Activated naive CD4-positive, alpha-beta T cell treated with anti-CD3 and anti-CD28 coated beads for 36 hours (primary cell): ENCODE measurements at places on chromosomes 7 and 10.

DNA sequence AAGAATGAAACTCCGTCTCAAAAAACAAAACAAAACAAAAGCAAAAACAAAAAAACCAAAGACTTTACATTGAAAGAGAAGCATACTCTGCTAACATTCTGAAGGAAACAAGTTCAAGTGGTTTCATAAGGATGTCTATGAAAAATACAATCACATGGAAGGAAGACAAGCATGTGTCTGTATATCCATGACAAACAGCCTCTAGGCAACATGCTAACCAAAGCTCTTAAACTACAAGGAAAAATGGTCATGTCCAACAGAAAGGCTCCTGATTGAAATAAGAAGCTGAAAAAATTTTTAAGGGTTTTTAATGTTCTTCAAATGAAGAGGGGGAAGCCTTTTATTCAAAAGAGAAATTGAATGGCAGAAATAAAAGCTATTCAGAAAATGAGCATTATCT, 64.9 kb downstream of the UBE2H start:
- H3K36me3 ChIP-seq = no peaks in the 10 kb centered on the region
- H3K4me3 ChIP-seq = no peak overlapping the region
- no peak for DNase-seq
- peaks cover 3% of the 10 kb centered on the region for H3K4me1 ChIP-seq
- no peaks in the 10 kb centered on the region for H3K27me3 ChIP-seq

DNA sequence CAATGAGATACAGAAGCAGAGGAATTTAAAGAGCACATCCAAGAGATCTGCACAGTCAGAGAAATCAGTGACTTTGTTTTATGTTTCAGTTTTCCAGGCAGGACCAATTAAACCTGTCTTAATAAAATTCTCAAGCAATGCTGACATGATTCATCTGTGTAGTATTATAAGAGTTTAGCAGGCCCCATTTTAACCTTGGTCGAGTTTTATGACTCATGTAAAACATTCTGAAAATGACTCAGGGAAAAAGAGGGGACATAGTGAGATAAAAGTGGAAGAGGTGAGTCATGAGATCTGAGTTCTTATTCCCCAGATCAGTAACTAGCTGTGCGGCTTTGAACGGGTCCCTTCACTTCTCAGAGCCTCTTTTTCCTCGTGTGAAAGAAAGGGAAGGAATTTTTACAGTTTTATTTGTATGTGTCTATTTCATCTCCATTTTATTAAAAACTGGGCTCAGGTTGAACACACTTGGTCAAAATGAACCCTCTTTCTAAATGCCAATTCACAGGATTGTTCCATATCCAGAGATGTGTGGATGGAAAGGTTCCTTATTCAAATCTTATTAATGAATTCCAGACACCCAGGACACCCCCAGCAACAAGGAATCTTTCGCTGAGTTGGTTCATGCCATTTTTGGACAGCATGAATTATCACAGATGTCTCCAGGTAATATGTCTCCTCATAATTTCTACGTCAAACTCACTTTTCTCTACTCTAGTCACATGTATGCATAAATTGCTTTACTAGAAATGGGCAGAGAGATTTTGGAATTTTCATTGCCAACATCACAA, 143.2 kb downstream of the JAZF1 start:
- peaks cover 2% of the 10 kb centered on the region for H3K36me3 ChIP-seq
- DNase-seq = peak; percentile 50
- peaks cover 16% of the 10 kb centered on the region for H3K27me3 ChIP-seq

GRCh38 chr7:151244196-151244840, 4.2 kb downstream of the SMARCD3 start:
- DNase-seq = peak; percentile 81
- peak overlapping the region; percentile 46 for H3K4me3 ChIP-seq
- peaks cover 2% of the 10 kb centered on the region for H3K36me3 ChIP-seq
- peaks cover 26% of the 10 kb centered on the region for H3K27me3 ChIP-seq

GRCh38 chr10:35079763-35080162, 10.4 kb downstream of the CUL2 start:
- no peak overlapping the region for H3K4me3 ChIP-seq
- peaks cover 15% of the 10 kb centered on the region for H3K36me3 ChIP-seq
- H3K4me1 ChIP-seq = peaks cover 34% of the 10 kb centered on the region
- H3K27ac ChIP-seq = no peak overlapping the region

DNA sequence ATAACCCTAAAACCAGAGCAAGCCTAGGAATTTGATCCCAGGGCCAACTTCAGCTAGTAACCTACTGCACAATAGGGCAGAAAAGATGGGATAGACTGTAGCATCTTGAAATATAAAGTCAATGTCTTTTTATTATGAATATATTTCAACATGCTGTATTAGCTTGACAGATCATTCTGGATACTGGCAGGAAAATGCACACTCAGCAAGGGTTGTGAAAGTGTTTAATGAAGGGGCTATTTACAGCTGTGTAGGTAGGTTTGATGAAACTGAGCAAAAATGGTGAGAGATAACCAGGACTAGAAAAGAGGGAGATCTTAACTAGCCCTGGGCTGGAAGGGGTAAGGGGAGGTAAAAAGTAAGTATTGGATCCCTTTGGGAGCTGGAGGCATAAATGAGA, 156.2 kb downstream of the RAPGEF5 start:
- DNase-seq = no peak
- H3K36me3 ChIP-seq = no peaks in the 10 kb centered on the region
- H3K27ac ChIP-seq = no peak overlapping the region
- no peaks in the 10 kb centered on the region for H3K4me1 ChIP-seq
- H3K4me3 ChIP-seq = no peak overlapping the region

DNA sequence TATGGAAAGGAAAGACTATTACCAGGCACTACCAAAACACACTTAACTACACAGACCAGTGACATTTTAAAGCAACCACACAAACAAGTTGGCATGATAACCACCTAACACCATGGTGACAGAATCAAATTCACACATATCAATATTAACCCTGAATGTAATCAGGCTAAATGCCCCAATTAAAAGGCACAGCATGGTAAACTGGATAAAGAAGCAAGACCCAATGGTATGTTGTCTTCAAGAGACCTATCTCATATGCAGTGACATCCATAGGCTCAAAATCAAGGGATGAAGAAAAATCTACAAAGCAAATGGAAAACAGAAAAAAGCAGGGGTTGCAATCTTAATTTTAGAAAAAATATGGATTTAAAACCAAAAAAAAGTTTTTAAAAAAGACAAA, 86.0 kb downstream of the SAMD9 start:
- no peak for DNase-seq
- peaks cover 5% of the 10 kb centered on the region for H3K27me3 ChIP-seq
- H3K36me3 ChIP-seq = no peaks in the 10 kb centered on the region
- H3K27ac ChIP-seq = no peak overlapping the region
- peaks cover 12% of the 10 kb centered on the region for H3K4me1 ChIP-seq
- H3K4me3 ChIP-seq = no peak overlapping the region

DNA sequence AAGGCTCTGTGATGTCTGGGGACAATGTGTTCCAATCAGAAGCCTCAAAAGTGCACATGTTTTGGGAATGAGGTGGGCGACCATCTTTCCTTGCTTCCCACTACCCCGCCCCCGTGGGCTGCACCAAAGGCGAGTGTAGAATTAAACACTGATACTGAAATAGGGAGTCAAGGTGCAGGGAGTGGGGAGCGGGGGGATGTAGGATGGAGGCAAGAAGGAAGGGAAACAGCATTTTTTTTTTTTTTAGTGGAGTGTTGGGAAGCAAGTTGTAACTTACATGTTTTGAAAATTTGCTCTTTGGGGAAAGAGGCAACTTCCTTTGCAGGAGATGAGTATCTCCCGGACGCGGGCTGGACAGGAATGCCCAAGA, 484 bp upstream of the DLX5 start:
- peaks cover 74% of the 10 kb centered on the region for H3K27me3 ChIP-seq
- no peak for DNase-seq
- H3K27ac ChIP-seq = no peak overlapping the region
- peaks cover 61% of the 10 kb centered on the region for H3K4me1 ChIP-seq
- no peaks in the 10 kb centered on the region for H3K36me3 ChIP-seq

GRCh38 chr7:75019800-75020199, 53.8 kb downstream of the RCC1L start:
- no peaks in the 10 kb centered on the region for H3K4me1 ChIP-seq
- no peak overlapping the region for H3K27ac ChIP-seq
- no peak overlapping the region for H3K4me3 ChIP-seq
- no peak for DNase-seq

DNA sequence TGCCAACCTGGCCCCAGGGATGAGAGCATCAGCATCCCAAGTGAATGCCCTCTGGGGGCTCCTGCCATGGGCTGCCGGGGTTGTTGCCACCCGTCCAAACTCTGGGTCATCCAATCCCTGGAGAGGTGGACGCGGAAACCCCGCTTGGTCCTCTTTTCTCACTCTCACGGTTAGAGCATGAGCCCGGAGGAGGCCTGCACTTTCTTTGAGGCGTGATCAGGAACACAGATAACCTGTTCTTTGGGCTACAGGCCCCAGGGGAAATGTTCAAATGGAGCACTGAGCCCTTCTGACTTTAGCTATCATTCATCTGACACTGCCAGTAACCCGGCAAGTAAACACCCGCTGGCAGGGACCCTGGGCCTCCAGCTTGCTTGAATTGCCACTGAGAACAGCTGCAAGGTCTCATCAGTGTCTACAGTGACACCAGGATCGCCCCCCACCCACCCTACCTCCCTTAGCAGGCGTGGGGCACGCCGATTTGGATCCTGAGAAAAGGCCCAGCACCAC, 29.4 kb upstream of the SLF2 start:
- no peaks in the 10 kb centered on the region for H3K36me3 ChIP-seq
- H3K4me3 ChIP-seq = no peak overlapping the region
- no peaks in the 10 kb centered on the region for H3K4me1 ChIP-seq
- no peak for DNase-seq
- H3K27me3 ChIP-seq = no peaks in the 10 kb centered on the region

- H3K4me1 ChIP-seq = no peaks in the 10 kb centered on the region
- H3K4me3 ChIP-seq = no peak overlapping the region
- H3K36me3 ChIP-seq = no peaks in the 10 kb centered on the region
These were observed 214.3 kb downstream of the ZWINT start for GRCh38 chr10:56146806-56147205.

GRCh38 chr7:122413339-122413738, 108.8 kb upstream of the FEZF1 start:
- H3K27ac ChIP-seq = no peak overlapping the region
- no peak overlapping the region for H3K4me3 ChIP-seq
- no peaks in the 10 kb centered on the region for H3K27me3 ChIP-seq
- no peaks in the 10 kb centered on the region for H3K4me1 ChIP-seq
- no peak for DNase-seq

GRCh38 chr10:61166065-61166464, 222.1 kb upstream of the RHOBTB1 start:
- no peak overlapping the region for H3K4me3 ChIP-seq
- no peaks in the 10 kb centered on the region for H3K36me3 ChIP-seq
- H3K27ac ChIP-seq = no peak overlapping the region
- no peaks in the 10 kb centered on the region for H3K4me1 ChIP-seq
- H3K27me3 ChIP-seq = no peaks in the 10 kb centered on the region

- no peak for DNase-seq
- H3K27me3 ChIP-seq = peaks cover 4% of the 10 kb centered on the region
- H3K4me3 ChIP-seq = no peak overlapping the region
- H3K36me3 ChIP-seq = no peaks in the 10 kb centered on the region
These were observed 175.7 kb downstream of the GFRA1 start for GRCh38 chr10:116097239-116097784.

GRCh38 chr7:132504071-132504470, 72.2 kb downstream of the PLXNA4 start:
- no peak for DNase-seq
- H3K4me3 ChIP-seq = no peak overlapping the region
- H3K36me3 ChIP-seq = no peaks in the 10 kb centered on the region
- H3K27ac ChIP-seq = no peak overlapping the region
